ENCODE measurements at places on chromosomes 5 and 9.

GRCh38 chr5:1513326-1514026 is 10.3 kb downstream of the LPCAT1 start:
- no peak for DNase-seq
- no peaks in the 10 kb centered on the region for H3K27me3 ChIP-seq
- H3K4me1 ChIP-seq: peaks cover 2% of the 10 kb centered on the region
- no peak overlapping the region for H3K27ac ChIP-seq

GRCh38 chr5:149035372-149035790 is 27.5 kb downstream of the SH3TC2 start:
- no peaks in the 10 kb centered on the region for H3K27me3 ChIP-seq
- H3K36me3 ChIP-seq: no peaks in the 10 kb centered on the region
- H3K27ac ChIP-seq: no peak overlapping the region

GRCh38 chr5:77024490-77024889 is 5.7 kb upstream of the AGGF1 start:
- H3K4me3 ChIP-seq: no peak overlapping the region
- H3K27me3 ChIP-seq: no peaks in the 10 kb centered on the region
- peaks cover 1% of the 10 kb centered on the region for H3K4me1 ChIP-seq
- DNase-seq: no peak
- H3K36me3 ChIP-seq: no peaks in the 10 kb centered on the region

GRCh38 chr5:9928326-9928725 is 298.2 kb upstream of the TAS2R1 start:
- DNase-seq: no peak
- H3K4me3 ChIP-seq: no peak overlapping the region
- H3K27ac ChIP-seq: no peak overlapping the region
- no peaks in the 10 kb centered on the region for H3K4me1 ChIP-seq
- no peaks in the 10 kb centered on the region for H3K36me3 ChIP-seq
- no peaks in the 10 kb centered on the region for H3K27me3 ChIP-seq

- no peak overlapping the region for H3K4me3 ChIP-seq
- peak overlapping the region; percentile 60 for H3K27ac ChIP-seq
- H3K4me1 ChIP-seq: no peaks in the 10 kb centered on the region
- no peaks in the 10 kb centered on the region for H3K27me3 ChIP-seq
Observed at GRCh38 chr9:71638627-71639026, 129.7 kb downstream of the CEMIP2 start.

- H3K27me3 ChIP-seq: no peaks in the 10 kb centered on the region
- no peak for DNase-seq
- H3K4me1 ChIP-seq: no peaks in the 10 kb centered on the region
- no peak overlapping the region for H3K27ac ChIP-seq
- no peaks in the 10 kb centered on the region for H3K36me3 ChIP-seq
- H3K4me3 ChIP-seq: no peak overlapping the region
Observed at GRCh38 chr5:83277953-83278352, 193.6 kb upstream of the VCAN start.

DNA sequence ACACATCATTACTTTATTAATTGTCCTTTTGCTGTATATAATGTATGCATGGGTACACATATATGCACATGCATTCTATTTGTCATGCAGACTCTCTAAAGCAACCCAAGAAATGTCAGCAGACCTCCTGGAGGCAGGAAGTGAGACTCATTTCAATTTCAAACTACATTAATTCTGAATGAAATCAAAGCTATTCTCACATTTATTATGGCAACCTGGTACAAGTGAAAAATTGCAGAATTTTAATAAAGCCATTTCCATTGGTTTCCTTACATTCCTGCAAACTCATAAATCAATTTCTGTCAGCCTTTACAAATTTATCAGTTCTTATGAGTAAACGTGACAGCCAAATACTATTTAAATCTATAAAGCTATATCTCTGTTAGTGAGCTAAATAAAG is 430.4 kb upstream of the NUDT12 start:
- H3K27ac ChIP-seq: no peak overlapping the region
- no peak for DNase-seq
- no peak overlapping the region for H3K4me3 ChIP-seq
- no peaks in the 10 kb centered on the region for H3K36me3 ChIP-seq
- no peaks in the 10 kb centered on the region for H3K27me3 ChIP-seq

GRCh38 chr5:103232393-103232999 is 26.1 kb upstream of the MACIR start:
- no peak overlapping the region for H3K4me3 ChIP-seq
- H3K36me3 ChIP-seq: no peaks in the 10 kb centered on the region
- H3K27me3 ChIP-seq: no peaks in the 10 kb centered on the region
- no peak overlapping the region for H3K27ac ChIP-seq
- DNase-seq: no peak

- no peaks in the 10 kb centered on the region for H3K4me1 ChIP-seq
- DNase-seq: no peak
- H3K27me3 ChIP-seq: no peaks in the 10 kb centered on the region
Observed at GRCh38 chr5:5512543-5512942, 90.1 kb downstream of the ICE1 start.

GRCh38 chr9:95852059-95853032 is 23.1 kb upstream of the ERCC6L2 start:
- no peak overlapping the region for H3K27ac ChIP-seq
- H3K4me3 ChIP-seq: no peak overlapping the region
- H3K36me3 ChIP-seq: no peaks in the 10 kb centered on the region
- no peaks in the 10 kb centered on the region for H3K4me1 ChIP-seq
- H3K27me3 ChIP-seq: no peaks in the 10 kb centered on the region
- DNase-seq: no peak

- H3K36me3 ChIP-seq: no peaks in the 10 kb centered on the region
- no peaks in the 10 kb centered on the region for H3K4me1 ChIP-seq
- H3K27ac ChIP-seq: no peak overlapping the region
- H3K27me3 ChIP-seq: no peaks in the 10 kb centered on the region
- no peak overlapping the region for H3K4me3 ChIP-seq
Observed at GRCh38 chr9:98315551-98316060, 60.2 kb upstream of the TBC1D2 start.
